ENCODE measurements at places on chromosomes 1 and 21.

DNA sequence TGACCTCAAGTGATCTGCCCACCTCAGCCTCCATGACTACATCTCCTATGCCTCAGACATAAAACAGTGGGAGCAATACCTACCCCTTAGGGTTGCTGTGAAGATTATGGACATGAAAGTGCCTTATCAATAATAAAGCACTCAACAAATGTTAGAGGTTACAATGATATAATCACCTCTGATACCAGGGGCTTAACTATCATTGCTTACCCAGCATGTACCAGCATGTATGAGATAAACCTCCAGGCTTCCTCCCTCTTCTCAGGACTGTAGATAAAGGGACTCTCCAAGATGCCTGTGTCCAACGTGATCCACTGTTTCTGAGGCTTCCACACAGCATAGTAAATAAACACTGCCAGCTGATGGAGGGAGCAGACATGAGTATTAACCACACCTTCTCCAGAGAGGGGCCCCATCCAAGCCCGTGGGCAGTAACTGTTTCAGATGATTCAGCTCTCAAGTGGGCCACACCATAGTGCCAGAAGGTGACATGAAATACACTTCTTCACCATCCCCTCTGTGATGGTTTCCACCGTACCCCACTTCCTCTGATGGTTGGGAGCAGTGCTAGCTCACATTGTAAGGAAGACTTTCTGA lies 26.2 kb downstream of the RHBDL2 start:
- peak; percentile 60 for DNase-seq

GRCh38 chr1:1119272-1119890 lies 3.5 kb upstream of the C1orf159 start:
- no peak for DNase-seq

DNA sequence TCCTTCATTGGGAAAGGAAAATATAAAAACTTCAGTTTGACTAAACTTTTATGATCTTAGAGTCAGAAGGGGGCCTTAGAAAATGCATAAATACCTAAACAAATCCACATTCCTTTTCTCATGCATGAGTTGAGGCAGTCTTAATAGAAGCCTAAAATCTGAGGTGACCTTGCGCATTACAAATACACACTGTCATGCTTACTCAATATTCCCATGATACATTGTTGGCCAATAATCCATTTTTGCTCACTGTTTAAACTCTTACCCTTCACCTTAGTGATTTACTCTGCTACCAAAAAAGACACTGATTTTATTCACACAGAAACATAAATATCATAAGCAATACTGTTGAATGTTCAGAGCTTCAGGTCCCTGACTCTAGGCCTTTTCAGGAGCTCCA lies 19.1 kb upstream of the TMCO1 start:
- DNase-seq: no peak

DNA sequence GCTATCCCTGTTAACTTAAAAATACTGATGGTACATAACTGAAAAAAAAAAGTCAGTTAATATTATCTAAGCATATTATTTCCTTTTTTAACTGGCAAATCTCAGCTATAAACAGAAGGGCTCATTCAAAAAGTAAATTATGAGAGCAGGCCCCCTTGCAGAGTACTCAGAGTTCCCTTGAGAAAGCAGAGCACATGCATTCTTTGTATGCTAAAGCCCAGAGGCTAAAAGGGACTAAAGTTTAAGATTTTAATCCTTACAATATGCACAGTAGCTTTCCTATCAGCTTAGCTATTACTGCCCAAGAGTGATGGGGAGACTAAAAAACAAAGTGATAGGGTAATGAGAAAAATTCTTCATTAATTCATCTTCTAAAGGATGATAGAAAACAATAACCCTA lies 18.5 kb downstream of the SLC16A1 start:
- no peak for DNase-seq

DNA sequence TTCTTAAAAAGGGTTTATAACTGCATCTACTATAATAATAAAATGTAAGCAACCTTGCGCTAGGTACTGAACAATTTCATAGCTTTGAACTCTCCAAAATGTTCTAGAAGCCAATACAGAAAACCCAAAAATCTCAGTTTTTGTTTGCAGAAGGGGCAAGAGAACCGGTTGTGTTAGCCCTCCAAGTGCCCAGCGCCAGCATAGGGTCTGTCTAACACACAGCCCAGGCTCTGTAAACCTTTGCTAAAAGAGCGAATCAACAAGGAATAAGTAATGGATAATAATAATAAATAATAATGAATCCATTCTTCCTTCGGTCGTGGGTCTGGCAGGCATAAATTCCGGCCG lies 333 bp upstream of the CHAF1B start:
- no peak for DNase-seq

GRCh38 chr1:87061742-87062156 lies 147.3 kb downstream of the HS2ST1 start:
- no peak for DNase-seq

GRCh38 chr1:10958614-10959013 lies 53.8 kb upstream of the TARDBP start:
- DNase-seq: no peak

GRCh38 chr1:178196631-178197030 lies 102.7 kb downstream of the RASAL2 start:
- DNase-seq: no peak

GRCh38 chr1:2046174-2046917 lies 3.9 kb upstream of the PRKCZ start:
- DNase-seq: peak; percentile 79

Measured in liver (tissue), 10 donors.